ENCODE measurements at places on chromosomes 13 and 19. TPM values are rescaled to one million over a fixed set of nuclear protein-coding genes. Genes with fewer than 3 reads are reported as not detected.

The CLEC17A gene
- not detected for total RNA-seq

The CDX2 gene
- total RNA-seq = not detected

The ZNF708 gene
- total RNA-seq = 6.5 TPM

The PPP1R12C gene
- 58.8 TPM for total RNA-seq

The PRODH2 gene
- total RNA-seq = not detected

The TEX26 gene
- total RNA-seq = not detected

The ZNF709 gene
- 0.13 TPM for total RNA-seq

The ZNF497 gene
- 0.59 TPM for total RNA-seq

The HCST gene
- total RNA-seq = not detected

The KIRREL2 gene
- not detected for total RNA-seq

The NXNL1 gene
- total RNA-seq = not detected

The IL17D gene
- 2.3 TPM for total RNA-seq

The CHMP2A gene
- 134 TPM for total RNA-seq

The ELANE gene
- not detected for total RNA-seq

The ALKBH7 gene
- 23.7 TPM for total RNA-seq

The PNMA8A gene
- total RNA-seq = 0.80 TPM

The SULT2B1 gene
- total RNA-seq = not detected

The PTPRH gene
- total RNA-seq = 5.3 TPM

All from mammary microvascular endothelial cell (primary cell).